ENCODE measurements at places on chromosomes 2 and 18.

DNA sequence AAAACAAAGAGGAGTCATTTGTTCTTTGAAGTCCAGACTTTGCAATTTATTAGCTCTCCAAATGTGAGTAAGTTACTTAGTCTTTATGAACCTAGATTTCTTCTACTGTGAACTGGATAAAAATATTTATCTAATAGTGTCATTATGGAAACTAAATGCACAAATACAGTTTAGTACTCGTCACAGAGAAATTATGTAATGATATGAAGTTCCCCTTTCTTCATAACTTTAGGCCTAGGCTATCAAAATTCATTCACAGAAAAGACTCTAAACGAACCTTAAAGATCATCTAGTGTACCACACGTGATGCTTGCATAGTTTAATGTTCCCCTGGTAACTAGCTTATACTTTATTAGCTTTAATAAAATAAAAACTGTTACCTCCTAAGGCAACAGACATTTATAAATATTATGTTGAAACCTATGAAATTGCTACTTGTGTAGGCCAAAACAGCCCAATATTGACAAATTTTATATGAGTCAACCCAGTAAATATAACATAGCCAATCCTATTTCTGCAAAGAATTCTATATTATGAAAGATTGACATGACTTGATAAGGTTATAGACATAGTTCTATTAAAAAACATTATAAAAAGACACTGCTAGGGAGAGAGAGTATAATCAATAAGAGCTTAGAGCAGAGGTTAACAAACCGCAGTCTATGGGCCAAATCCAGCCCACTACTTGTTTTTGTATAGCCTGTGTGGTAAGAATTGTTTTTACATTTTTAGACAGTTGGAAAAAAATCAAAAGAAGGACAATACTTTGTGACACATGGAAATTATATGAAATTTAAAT, 44.9 kb upstream of the ITPRID2 start:
- DNase-seq = no peak

GRCh38 chr2:209581040-209581439, 157.2 kb downstream of the MAP2 start:
- no peak for DNase-seq

GRCh38 chr2:7119132-7119835, 202.1 kb downstream of the RNF144A start:
- no peak for DNase-seq

GRCh38 chr2:55116598-55116964, 66.3 kb upstream of the RTN4 start:
- no peak for DNase-seq

- no peak for DNase-seq
These were observed 125.7 kb downstream of the KCTD1 start for GRCh38 chr18:26422472-26423162.

DNA sequence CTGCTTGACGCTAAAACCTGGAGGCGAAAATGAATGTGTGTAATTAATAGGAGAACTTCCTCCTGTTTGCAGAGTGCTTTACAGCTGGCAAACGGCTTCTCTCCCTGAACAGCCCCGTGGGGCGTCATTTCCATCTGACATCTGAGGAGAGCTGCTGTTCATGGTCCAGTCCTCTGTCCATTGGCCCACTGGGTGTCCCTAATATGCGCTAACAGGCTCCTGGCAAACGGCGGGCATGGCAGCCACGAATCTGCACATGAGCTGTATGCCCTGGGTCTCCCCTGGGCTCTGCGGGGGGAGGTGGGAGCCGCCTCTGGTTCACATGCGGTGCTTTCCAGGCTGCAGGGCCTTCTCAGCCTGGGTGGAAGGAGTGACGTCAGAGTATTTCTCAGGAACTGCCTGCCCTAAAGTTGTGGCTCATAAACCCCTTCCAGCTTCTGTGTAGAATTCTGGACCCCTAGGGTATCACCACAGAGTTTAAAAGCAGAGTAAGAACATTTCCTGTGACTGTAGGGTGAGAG, 73.2 kb downstream of the LRRFIP1 start:
- no peak for DNase-seq

DNA sequence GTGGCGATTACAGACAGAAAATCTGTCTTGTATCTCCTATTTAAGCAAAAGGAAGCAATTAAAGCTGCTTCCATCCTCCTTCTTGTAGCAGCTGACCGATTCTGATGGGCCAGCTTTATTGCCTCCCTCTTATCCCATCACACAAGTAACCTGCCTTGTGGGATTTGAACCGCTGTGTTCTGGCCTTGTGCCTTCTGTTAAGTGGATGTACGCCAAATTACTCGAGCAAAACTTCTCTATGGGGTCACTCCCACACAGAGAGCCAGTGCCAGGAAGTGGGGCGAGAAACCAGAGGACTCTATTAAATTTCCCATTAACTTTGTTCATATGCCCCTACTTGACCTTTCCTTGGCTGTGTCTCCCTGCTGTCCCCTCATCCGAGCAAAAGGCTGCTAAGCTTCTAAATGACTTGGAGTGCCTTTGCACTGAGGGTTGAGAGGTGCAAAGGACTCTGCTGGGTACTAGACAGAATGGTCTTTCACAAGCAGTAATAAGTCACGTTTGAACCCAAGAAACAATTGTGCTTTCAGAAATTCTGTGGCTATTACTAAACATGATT, 672.5 kb downstream of the MBD2 start:
- no peak for DNase-seq

DNA sequence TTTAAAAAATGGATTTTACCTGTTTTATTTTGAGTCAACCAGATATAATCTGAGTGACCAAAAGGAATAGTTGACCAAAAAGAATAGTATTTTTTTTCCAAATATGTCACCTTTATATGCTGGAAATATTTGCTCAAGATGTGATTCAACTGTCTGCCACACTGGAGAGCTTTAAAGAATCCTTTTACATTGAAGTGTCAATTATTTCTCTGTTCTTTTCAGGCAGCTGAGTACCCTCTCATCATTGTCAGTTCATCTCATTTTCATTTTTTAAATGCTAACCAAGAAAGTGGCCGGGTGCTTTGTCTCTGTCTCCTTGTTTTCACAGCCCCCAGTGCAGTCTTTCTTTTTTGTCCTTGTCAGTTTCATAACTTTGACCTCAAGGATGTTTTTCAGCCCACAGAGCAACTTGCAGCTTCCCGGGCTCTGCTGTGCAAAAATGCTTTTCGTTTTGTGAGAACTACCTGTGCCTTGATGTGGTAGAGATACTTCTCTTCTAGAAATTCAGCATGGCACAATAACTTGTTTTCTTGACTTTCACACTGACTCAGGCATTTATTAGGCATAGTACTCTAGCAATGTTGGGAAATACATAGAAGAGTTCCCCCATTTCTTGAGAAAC, 23.4 kb upstream of the CERS6 start:
- no peak for DNase-seq

GRCh38 chr18:44500808-44501610, 179.7 kb upstream of the SETBP1 start:
- DNase-seq = no peak

GRCh38 chr2:1593371-1594122, 150.8 kb downstream of the PXDN start:
- DNase-seq = no peak
